ENCODE measurements at places on chromosomes 5 and 9.

DNA sequence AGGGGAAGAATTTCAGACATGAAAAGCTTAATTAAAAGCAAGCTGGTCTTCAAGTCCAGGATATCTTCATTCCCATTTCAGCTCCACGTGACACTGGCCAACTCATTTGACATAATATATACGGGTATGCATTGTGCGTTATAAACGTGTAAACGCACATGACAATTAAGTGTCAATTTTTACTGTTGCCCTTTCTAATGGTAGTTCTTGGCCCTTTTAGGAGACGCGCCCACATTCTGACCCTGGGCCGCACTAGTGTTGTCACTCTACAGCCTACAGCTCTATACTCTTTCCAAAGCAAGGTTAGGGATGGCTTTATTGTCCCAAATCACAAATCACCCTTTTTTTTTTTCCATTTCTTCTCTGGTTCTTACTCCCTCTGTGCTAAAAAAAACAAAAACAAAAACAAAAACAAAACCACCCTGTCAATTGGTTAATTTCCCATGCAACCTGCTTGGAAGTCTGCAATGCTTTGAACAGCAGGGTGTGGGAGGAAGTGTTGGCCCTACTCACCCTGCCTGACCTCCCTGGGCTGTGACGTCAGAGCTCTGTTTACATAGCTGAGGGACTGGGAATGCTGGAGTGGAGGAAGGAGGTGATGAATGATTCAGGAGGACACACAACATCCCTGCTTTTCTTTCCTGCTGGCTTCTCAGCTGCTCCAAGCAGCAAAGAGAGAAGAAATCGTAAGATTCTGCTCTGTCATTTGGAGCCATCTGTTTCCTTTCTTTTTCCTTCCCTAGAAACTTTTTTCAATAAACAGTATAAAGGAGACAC lies 19.3 kb downstream of the RFK start:
- DNase-seq, result no peak

GRCh38 chr9:89025553-89025952 lies 34.3 kb downstream of the S1PR3 start:
- DNase-seq, result no peak

GRCh38 chr5:963673-964531 lies 44.7 kb upstream of the NKD2 start:
- no peak for DNase-seq

GRCh38 chr5:179150011-179150410 lies 89.8 kb downstream of the ZNF354C start:
- no peak for DNase-seq

DNA sequence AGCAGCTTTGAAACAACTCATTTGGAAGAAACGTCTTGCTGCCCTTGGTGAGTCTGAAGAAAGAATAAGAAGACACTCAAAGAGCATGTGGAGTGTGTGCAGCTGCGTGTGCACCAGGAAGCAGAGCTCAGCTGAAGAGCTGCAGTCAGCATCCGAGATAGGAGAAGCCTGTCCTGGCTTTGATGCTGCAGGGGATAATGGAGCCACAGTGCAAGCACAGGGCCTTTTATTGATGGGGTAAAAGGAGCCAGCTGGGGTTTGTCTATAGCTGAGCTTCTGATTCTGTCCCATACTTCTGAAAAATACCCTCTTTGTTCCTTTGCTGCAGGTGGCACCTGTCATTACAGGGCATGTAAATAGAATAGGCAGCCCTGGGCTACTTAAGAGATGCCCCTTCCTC lies 375.7 kb upstream of the ZNF462 start:
- no peak for DNase-seq

Data from GM13976 (cell line).